ENCODE measurements at places on chromosomes 11 and 22.
A peak's percentile ranks its signal among the peaks of the same experiment; 100 is the strongest.

DNA sequence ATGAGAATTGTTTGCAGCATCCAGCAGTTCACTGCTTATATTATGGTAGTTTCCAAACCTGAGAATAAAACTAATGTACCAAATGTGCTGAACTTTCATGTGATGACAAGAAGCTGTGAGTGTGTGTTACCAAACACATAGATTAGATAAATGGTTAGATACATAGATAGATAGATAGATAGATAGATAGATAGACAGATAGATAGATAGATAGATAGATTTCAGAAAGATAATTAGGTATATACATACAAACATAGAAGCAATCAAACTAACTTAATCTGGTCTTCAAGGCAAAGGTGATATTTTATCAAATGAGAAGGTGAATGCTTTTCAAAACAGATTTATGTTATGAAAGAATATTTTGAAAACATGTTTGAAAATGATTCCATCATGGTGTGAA is 147.3 kb upstream of the C11orf58 start:
- DNase-seq = no peak

DNA sequence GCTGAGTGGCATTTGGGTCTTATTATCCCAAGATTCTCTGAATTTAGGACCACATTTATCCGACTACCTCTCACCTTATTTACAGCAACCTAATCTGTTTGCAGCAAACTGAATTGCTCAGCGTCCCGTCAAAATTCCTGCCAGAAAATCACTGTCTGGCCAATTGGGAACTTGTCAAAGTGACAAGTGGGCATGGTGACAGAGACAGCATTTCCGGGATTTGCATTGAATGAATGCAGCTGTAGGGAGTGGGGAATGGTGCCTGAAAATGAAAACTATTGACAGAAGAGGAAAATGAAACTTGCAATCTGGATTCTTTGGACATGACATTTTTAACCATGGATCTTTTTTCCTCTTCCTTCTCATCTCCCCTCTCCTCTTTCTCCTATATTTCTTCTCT is 113.8 kb downstream of the NELL1 start:
- no peak for DNase-seq

GRCh38 chr11:443542-444199 is 1.9 kb upstream of the ANO9 start:
- peak; percentile 75 for DNase-seq

DNA sequence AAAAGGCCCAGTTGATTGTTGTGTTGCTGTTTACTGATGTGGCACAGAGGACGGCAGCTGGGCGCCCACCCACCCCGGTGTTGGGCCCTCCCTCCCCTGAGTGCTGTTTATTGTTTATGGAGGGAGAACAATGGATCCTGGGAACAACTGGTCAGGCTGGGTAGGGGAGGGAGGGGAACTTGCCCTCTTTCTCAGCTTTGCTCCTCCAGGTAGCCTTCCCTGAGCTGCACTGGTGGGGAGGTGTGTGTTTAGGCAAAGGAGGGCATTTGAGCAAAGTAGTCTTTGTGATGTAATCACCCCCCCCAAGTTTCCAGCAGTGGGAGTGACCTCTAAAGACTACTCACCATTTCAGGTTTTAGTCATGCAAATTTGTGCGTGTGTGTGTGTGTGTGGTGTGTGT is 1035.3 kb downstream of the NTM start:
- DNase-seq = no peak

DNA sequence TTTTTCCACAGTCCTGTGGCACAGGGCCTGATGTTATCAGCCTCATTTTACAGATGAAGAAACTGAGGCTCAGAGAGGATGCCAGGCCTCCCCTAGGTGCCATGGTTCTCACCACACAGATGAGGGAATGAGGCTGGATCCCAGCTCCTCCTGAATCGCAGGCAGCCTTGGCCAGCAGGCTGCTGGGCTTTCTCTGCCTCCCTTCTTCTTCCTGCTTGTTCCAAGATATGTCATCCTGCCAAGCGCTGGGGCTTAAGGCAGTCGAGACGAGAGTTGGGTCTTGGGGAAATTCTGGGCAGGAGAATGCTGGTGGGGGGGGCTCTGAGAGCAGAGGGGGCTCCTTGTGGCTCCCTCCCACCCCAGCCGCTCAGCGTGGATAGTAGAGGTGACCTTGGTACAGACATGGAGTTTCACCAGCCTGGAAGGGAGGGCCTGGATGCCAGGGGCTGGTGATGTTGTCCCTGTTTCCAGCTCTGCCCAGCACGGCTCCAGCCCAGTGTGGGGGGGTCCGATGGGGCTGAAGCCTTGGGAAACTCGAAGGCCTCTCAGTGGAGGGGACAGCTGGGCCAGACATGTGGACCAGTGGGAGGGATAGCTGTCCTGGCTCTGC is 16.6 kb upstream of the MPPED1 start:
- no peak for DNase-seq

Data from small intestine (tissue), 16 donors.